COLO829 (cell line): ENCODE measurements at places on chromosomes 12 and 14.

- no peak for DNase-seq
Measured at GRCh38 chr12:87142342-87142741, 886.2 kb upstream of the MGAT4C start.

DNA sequence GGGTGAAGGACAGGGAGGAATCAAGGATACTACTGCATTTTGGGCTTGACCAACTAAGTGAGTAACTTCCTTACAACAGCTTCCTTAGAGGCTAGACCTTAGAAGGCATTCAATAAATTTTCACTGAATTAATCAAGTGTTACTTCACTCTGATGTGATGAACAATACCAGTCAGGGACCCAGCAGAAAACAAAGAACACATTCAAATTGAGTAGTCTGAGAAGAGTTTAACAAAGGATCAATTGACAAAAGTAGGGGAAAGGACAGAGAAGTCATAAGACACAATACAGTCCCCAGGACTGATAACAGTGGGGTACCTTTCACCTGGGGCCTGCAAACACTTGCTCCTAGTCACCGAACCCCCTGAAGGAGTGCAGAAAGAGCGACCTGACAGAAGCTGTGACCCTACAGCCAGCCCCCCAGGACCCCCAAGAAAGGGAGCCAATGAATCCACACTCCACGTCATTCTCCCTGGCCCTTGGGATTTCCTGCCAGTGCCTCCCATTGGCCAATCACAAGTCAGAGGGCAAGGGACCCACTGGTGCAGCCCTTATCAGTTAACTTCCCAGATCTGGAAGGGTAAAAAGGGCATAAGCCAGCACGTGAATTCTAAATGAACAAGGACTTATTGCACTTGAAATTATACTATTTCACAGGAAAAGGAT is 6.9 kb downstream of the ANAPC5 start:
- peak; percentile 71 for DNase-seq

GRCh38 chr12:71558445-71558844 is 105.2 kb downstream of the ZFC3H1 start:
- no peak for DNase-seq

DNA sequence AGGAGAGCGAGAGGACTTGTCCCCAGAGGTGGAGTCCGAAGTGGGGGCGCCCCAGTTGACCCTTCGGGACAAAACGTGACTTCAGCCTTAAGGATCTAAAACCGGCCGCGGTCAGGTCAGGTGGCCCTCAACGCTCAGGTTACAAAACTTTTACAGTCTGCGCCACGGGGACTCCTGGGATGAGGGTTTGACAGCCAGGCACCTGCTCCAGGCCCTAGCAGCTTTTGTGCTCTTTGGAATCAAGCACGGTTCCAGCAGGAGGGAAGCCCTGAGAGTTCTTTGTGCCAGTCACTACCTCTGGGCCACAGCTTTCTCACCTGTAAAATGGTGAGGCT is 337 bp downstream of the ZC2HC1C start:
- DNase-seq = no peak

DNA sequence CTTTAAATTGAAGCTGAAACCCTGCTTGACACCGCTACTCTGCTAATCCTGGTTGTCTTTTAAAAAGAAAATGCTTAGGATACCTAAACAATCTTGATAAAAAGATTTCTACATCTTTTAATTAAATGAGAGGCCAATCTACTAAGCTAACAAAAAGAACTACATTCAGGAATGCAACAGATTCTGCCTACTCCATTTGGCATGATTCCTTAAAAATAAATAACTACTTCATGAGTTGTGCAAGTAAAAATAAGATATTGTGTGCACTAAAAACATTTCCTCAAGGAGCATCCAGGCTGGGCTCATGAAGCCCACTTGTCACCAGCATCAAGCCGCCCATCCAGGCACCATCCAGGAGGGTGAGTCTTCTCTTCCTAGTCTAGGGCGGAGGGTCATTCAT is 197.5 kb downstream of the PAX9 start:
- no peak for DNase-seq

DNA sequence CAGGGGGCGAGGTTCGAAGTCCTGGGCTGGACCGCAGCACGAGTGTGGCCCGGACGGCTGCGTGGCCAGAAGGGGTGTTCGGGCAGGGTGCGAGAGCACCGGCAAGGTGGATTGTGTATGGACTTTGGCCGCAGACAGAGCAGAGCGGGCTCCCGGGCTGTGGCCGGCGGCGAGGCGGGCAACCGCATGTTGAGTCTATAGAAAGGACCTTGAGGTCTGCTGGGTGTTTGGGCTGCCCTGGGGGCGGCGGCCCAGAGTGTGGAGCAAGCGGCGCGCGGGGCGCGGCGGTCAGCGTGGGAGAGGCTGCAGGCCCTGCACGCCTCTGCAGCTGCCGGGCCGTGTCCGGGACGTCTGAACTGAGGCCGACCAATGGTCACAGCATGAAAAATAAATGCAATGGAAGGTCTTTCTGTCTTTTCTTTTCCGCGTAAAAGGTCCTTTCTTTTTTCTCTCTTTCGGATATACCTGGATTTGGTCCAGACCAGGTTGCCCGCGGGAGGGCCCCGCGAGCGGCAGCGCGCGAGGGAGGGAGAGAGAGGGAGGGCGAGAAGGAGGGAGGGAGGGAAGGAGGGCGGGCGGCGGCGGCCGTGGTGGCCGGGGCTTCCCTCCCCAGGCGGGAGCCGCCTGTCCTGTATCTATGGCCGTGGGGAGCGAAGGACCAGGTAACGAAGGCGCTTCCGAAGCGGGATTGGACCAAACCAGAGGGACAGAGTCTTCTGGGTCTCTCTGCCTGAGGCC is 5.5 kb upstream of the HOXC9 start:
- DNase-seq = no peak

DNA sequence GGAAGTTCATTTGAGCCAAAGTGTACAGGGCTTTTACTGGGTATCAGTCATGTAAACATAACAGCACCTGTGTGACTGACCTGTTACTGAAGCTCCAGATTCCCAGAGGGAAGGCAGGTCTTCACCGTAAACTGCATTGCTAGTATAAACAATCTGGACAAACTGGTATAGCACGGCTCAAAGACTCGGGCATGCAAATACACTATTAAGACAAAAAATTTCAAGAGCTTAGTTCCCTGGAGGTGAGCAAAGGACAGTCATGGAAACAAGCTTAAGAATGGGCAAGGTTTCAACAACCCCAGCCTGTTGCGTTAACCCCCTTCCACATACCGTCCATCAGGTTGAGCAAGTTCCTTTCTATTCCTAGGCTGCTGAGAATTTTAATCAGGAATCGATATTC is 9.4 kb downstream of the PARP11 start:
- no peak for DNase-seq

DNA sequence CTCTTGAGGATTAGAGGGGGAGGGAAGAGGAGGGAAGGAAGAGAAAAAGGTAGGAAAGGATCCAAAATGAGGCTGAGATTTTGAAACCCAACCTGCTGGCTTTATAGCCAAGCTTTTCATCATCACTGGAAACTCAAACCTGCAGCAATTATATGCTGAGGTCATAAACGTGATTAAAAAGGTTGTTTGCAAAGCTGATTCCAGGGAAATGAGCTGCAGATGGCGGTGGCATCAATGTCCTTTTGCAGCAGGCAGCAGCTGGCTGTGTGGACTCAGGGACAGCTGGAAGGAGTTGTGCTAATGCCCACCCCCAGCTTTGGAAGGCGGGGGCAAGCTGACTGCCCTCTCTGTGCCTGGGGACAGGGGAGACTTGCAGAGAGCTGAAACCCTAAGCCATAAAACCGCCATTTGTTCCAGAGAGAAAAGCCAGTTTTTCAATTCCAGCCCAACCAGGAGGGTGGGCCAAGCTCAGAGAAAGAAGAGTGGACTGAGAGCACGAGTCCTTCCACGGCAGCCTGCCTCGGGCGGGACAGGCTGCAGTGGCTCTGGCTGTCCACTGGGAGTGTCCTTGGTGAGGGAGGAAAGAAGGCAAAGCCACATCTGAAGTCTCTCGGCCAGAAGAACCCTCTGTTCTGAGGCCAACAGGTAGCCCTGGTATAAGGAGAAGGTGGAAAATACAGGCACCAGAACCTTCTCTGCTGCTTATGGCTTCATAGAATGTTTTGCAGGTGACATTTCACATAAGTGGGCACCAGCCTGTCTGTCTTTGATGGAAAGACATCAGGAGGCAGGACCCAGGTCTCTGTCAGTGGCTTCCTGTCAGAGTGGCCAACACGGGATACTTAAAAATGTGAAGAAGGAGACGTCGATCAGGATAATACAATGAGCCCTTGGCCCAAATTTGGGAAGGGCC is 90.7 kb downstream of the SINHCAF start:
- DNase-seq = no peak
